Activated naive CD4-positive, alpha-beta T cell treated with anti-CD3 and anti-CD28 coated beads, Interleukin-2, amount 10 ng/mL, durations not matched to agents 5 hours and 36 hours (primary cell): ENCODE measurements at places on chromosomes 7 and 10. TPM values are rescaled to one million over a fixed set of nuclear protein-coding genes. Genes with fewer than 3 reads are reported as not detected.

The CYP17A1 gene
- not detected for total RNA-seq

The AGR2 gene
- total RNA-seq: not detected

The MKI67 gene
- 229 TPM for total RNA-seq

The GPR37 gene
- not detected for total RNA-seq

The CELF2 gene
- total RNA-seq: 175 TPM

The CHST3 gene
- total RNA-seq: 0.05 TPM

The WNT2 gene
- total RNA-seq: not detected
